Endodermal cell (in vitro differentiated cells): ENCODE measurements at places on chromosomes 6 and 20. TPM values are rescaled to one million over a fixed set of nuclear protein-coding genes. Genes with fewer than 3 reads are reported as not detected.

The PDE10A gene
- 22.8 to 28.9 TPM (median 24.3 TPM) in 3 replicates for total RNA-seq

The KIF6 gene
- 0.26 to 1.1 TPM (median 0.67 TPM) in 3 replicates for total RNA-seq

The KCNQ5 gene
- 5.8 to 8.3 TPM (median 7.0 TPM) in 3 replicates for total RNA-seq

The MROH8 gene
- total RNA-seq, result 2.2 to 2.8 TPM (median 2.5 TPM) in 3 replicates

The GGTLC1 gene
- not detected in 3 replicates for total RNA-seq

The LST1 gene
- not detected in 2 replicates for total RNA-seq

The OR2J2 gene
- total RNA-seq, result not detected in 2 replicates

The ZC3H12D gene
- 0.20 to 0.42 TPM (median 0.21 TPM) in 3 replicates for total RNA-seq

The HDGFL1 gene
- not detected in 3 replicates for total RNA-seq

The PLA2G7 gene
- 2.1 to 3.2 TPM (median 2.4 TPM) in 3 replicates for total RNA-seq

The LTB gene
- total RNA-seq, result not detected in 2 replicates

The SUMO4 gene
- 1.9 and 2.4 TPM in 2 replicates for total RNA-seq
